Mesenteric fat pad (tissue), 1 donor: ENCODE measurements at places on chromosomes 11 and 22. TPM values are rescaled to one million over a fixed set of nuclear protein-coding genes. Genes with fewer than 3 reads are reported as not detected.

DNA sequence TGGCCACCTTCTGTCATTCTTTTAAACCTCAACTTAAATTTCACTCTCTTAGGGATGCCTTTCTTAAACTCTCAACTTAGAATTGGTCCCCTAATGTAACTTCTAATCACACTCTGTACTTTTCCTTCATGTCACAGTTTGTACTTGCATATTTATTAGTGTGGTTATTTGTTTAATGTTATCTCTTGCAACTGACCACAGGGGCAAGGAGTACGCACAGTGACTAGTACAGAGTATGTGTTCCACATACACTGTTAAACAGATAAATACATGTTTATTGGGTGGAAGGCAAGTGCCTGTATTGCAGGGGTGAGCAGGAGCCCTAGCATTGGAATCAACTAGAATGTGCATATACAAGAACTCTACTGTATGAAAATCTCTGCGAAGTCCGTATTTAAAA is 554.0 kb downstream of the INSC start:
- no peak for DNase-seq

DNA sequence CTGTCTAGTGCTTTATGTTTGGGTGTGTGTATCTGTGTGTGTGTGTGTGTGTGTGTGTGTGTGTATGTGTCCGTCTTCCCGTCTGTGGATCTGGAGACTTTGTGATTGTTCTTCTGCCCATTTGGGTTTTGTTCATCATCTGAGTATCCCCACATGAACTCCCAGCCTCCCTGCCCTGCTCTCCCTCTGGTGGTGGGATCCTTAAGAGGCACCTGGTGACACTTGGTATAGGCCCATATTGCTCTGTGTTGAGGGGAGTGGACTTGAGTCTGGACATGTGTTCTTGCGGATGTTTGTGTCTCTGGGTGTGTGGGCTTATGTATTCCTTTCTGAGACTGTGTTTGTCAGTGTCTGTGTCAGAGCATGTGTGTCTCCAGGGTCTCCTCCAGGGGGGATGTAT is 15.3 kb downstream of the RCOR2 start:
- DNase-seq = no peak

GRCh38 chr11:29482510-29482909 is 534.3 kb downstream of the KCNA4 start:
- no peak for DNase-seq

DNA sequence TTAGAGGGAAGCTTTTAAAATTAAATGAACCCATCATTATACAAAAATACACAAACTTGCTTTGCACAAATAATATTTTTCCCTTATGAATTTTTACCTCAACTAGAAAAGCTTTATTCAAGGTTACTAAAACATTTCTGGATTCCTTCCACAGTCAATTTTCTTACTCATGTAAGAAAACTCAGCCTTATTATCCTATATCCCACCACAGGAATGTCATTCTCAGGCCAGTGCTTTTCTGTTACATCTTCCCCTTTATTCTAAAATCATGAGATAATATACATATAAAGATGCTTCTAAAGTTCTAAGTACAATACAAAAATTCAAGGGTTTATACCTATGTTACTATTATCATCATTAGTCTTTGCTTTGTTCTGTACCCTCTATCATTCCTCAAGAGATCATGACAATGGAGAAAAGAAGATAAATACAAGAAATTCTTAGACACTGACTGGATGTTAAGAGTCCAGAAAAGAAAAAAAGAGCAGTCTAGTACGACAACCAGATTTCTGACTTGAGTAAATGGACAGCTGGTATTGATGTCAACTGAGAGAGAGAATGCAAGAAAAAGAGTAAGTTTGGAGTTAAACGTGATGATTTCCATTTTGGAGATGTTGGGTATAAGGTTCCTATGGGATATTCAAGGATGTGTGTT is 60.3 kb downstream of the MTMR2 start:
- DNase-seq = no peak

DNA sequence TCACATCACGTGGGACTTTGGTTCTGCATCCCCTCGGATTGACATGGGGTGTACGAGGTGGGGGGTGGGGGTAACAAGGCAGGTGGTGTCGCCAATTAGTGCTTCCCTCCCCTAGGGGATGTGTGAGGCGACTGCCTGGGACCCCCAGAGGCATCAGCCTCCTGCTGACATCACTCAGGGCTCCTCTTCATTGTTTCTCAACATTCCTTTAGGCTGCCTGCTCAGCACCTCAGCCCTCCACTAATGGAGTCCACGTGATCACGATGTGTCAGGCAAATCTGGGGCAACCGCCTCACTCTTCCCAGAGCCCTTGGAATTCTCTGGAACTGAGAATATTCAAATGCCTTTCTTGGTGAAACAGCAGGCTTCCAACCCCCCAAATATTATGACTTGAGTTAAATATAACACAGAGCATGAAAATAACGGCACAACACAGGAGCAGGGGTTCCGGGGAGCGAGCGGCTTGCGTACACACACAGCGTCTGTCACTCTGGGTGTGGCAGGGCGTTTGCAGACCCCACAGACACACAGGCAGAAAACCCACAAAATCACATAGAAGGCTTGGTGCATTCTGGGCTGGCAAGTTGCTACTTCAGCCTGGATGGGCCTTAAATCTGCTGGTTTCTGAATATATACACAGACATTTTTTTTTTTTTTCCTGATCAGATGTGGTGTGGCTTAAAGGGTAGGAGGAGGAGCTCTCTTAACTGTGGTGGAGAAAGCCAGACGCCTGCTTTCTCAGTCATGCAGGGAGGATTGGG is 170.1 kb upstream of the CADM1 start:
- no peak for DNase-seq

DNA sequence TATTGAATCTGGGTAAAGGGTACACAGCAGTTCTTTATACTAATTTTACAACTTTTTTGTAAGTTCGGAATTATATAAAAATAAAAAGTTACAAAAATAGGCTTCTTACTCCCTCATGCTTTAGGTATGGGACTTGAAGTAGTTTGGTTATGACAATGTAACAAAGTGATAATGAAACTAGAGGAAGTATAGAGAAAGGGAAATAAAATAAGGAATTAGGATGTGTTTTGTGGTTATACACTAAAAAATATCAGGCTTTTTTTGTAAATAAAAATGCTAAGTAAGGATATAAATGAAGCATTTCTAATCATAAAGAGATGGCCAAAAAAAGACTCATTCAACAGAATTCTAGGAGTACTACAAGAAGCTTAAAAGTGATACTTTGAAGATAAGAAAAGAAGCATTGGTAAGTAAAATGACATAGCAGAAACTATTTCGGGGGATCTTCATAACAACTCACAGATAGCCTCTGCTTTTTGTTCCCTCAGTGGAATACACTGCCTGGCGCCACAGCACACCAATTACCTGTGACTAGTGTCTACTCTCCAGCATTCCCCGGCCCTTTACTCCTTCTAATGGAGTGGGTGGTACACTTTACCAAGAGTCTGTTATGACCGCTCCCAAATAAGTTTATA is 322.7 kb upstream of the PITPNB start:
- no peak for DNase-seq

DNA sequence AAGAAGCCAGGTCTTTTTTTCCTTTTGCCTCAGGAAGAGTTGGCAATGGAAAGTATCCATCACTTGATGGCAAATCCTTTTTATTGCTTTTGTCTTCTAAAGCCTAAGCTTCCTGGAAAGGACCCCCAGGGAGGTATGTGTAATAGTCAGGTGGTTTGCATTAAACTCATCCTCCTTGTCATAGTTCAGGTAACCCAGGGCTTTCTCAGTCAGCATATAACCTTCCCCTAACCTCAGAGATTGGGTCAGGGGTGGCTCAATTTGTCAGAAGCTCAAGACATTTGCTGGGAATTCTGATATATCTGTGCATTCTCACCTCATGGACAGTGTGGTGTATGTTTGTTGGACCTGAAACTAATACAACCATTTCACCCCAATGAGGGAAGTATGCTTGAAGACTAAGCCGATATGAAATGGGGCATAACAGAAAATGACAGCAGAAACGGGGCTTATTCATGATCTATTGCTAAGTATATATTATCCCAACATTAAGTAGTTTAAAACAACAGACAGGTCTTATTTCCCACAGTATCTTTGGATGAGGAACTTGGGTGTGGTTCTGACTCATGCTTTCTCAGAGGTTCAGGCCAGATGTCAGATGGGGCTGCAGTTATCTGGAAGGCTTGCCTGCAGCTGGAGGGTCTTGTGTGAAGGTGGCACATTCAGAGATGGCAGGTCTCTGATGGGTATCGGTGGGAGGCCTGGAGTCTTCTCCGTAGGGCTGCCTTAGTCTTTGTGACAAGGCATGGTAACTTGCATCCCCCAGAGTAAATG is 135.8 kb upstream of the SPON1 start:
- DNase-seq = no peak

The FGF3 gene
- total RNA-seq = not detected

DNA sequence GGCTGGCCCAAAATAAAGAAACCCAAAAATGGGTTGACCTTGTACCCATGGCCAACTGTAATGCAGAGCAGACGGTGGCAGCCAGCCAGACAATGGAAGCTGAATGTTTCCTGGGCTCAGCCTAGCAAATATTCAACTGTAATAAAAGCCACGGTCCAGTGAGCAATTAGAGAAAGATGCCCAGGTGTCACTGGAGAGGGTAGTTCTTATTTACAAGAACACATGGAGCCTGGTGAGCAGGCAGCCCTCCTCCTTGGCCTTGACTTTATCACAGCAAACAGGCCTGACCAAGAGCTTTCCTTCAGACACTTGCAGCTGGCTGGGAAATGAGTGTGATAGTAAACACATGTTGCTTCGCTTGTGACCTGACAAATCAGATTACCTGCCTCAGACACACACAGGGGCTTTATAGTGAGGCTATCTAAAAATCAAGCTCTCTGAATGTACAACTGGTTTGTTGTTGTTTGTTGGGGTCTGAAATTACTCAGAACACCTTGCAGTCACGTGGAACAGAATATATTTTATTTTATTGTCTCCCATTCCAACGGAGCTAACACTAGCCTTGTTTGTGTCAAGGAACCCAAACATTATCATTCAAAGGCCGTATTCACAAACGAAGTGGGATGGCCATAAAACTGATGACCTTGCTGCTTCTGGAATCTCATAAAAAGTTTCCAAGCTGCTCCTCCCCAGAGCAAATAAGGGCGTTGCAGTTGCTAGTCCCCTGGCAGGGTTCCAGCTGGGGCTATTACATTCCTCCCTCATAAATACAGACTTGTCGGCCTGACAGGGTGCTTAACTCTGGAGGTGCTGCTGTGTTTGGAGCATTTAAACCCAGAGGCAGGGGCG is 161.1 kb downstream of the BBOX1 start:
- no peak for DNase-seq

The FLRT1 gene
- total RNA-seq = not detected

- DNase-seq = no peak
These were observed 19.2 kb downstream of the TBX1 start for GRCh38 chr22:19779685-19780268.

DNA sequence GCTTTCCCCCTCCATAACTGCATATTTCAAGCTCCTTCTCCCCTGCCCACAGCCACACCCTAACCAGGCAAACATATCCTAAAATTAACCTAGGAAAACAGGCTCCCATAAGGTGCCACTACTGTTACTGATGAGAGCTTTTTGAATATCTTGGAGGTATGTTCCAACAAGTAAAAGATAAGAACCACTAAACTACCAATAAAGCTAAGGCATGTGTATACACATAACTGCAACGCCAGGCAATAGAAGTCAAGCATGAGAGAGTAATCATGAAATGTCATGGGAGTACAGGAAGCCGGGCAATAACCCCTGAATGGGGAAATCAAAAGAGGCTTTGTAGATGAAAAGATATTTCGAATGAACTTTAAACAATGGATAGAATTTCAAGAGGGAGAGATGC is 9.3 kb downstream of the MMP13 start:
- DNase-seq = no peak

The PAK1 gene
- 27.4 TPM for total RNA-seq

DNA sequence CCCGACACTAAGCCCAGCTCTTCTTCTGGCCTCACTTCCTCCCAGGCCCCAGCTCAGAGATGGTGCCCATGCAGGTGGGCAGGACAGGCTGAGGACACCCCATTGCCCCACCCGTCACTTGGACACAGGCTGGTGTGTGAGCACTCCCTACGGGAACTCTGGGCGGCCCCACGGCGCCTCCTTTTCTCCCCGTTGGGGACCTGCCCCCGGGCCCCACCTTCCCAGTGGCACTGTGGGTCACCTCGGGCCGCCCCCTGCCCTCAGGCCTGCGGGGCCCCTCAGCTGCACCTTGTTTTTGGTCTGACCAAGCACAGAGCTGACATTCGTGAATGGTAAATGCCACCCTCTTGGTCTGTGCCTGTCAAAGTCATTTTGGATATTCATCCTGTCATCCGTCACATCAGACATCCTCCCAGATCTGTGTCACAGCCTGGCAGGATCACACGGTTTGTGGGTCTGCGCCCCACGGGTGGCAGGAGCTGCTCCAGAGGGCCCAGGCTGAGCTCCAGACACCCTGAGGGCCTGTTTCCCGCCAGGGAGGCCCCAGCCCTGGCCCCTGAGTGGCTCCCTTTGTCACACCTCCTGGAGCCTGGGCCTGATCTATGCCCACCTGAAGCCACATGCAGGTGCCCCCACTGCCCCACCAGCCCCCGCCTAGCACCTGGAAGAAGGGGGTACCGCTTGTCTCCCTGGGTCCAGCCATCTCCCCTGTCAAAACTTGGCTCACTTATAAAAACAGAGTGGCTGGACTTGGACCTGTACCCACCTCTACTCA is 1188.5 kb downstream of the BRD1 start:
- DNase-seq = no peak

The LARGE1 gene
- 26.2 TPM for total RNA-seq
